ENCODE measurements at places on chromosomes 12 and 14. TPM values are rescaled to one million over a fixed set of nuclear protein-coding genes. Genes with fewer than 3 reads are reported as not detected.

The PAPLN gene
- total RNA-seq: 0.35 TPM

The KLRG1 gene
- total RNA-seq: 0.15 TPM

The MED13L gene
- 71.6 TPM for total RNA-seq

The OTUB2 gene
- 7.7 TPM for total RNA-seq

The DBX2 gene
- total RNA-seq: not detected

The KRT71 gene
- not detected for total RNA-seq

The PLA2G1B gene
- total RNA-seq: not detected

The TNS2 gene
- total RNA-seq: 13.1 TPM

The CLEC4D gene
- total RNA-seq: not detected

- H3K36me3 ChIP-seq: no peaks in the 10 kb centered on the region
- peaks cover 29% of the 10 kb centered on the region for H3K4me1 ChIP-seq
- H3K4me3 ChIP-seq: no peak overlapping the region
- peak; percentile 73 for DNase-seq
- H3K27me3 ChIP-seq: no peaks in the 10 kb centered on the region
These were observed 98.4 kb downstream of the EFCAB11 start for GRCh38 chr14:89855961-89856656.

DNA sequence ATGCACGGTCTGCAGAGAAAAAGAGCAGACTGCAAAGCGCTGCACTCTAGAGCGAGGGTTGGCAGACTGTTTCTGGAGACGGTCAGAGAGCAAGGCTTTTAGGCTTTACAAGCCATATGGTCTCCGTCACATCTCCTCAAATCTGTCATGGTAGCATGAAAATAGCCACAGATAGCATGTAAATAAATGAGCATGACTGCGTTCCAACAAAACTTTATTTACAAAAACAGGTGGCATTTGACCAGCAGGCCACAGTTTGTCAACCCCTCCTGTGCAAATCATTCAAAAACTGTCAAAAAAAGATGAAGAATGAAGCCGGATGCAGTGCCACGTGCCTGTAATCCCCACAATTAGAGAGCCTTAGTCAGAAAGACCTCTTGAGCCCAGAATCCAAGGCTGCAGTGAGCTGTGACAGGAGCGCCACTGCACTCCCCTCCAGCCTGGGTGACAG is 18.9 kb downstream of the SYNE3 start:
- H3K4me1 ChIP-seq: peaks cover 12% of the 10 kb centered on the region
- DNase-seq: no peak
- H3K27me3 ChIP-seq: no peaks in the 10 kb centered on the region
- no peak overlapping the region for H3K27ac ChIP-seq
- H3K36me3 ChIP-seq: no peaks in the 10 kb centered on the region

GRCh38 chr12:106358396-106359241 is 1.1 kb downstream of the POLR3B start:
- H3K36me3 ChIP-seq: 0 out of 2 replicates have a peak, but pooled peaks cover 5% of the 10 kb centered on the region
- H3K27ac ChIP-seq: peak overlapping the region; percentile 70
- peak overlapping the region; percentile 82 for H3K4me3 ChIP-seq
- DNase-seq: no peak

DNA sequence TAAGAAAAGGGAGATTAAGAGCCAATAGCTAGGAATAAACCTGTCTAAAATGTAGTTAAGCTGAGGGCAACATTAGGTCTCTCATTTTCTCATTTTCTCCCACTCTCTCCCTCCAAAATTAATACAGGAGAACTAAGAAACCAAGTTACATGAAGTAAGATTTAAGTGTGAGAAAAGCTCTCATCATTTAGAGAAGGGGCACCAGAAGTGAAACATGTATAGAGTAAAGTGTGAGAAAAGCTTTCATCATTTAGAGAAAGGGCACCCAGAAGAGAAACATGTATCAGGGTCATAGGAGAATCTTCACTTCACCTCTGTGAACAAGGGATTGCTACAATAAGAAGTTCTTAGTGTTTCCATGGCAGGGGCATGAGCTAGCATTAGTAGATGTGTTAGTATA is 132.4 kb upstream of the CNTN1 start:
- DNase-seq: no peak
- H3K27ac ChIP-seq: no peak overlapping the region
- H3K4me3 ChIP-seq: no peak overlapping the region
- no peaks in the 10 kb centered on the region for H3K27me3 ChIP-seq
- H3K4me1 ChIP-seq: no peaks in the 10 kb centered on the region

- H3K4me1 ChIP-seq: no peaks in the 10 kb centered on the region
- no peaks in the 10 kb centered on the region for H3K27me3 ChIP-seq
- H3K36me3 ChIP-seq: no peaks in the 10 kb centered on the region
- H3K4me3 ChIP-seq: no peak overlapping the region
- no peak overlapping the region for H3K27ac ChIP-seq
These were observed 40.9 kb downstream of the DEGS2 start for GRCh38 chr14:100118396-100119011.

DNA sequence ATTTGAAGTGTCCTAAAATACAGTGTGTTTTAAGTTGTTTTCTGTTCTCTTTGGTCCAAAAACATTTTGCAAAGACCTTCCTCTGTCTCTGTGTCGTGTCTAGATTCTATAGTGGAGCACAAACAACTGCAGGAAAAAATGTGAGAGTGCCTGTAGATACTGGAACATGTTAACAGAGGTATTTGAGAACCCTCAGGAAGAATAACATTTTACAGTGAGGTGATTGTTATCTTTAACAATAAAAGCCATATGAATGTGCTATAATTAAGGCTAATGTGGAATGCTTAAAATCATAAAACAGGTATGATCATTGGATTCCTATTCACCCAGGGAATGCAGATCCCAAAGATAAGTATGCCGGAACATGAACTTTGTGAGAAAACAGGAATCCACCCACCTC is 98.0 kb downstream of the SAMD4A start:
- DNase-seq: peak; percentile 81
- H3K4me3 ChIP-seq: no peak overlapping the region
- peaks cover 47% of the 10 kb centered on the region for H3K4me1 ChIP-seq
- no peaks in the 10 kb centered on the region for H3K27me3 ChIP-seq
- peak overlapping the region; percentile 56 for H3K27ac ChIP-seq

DNA sequence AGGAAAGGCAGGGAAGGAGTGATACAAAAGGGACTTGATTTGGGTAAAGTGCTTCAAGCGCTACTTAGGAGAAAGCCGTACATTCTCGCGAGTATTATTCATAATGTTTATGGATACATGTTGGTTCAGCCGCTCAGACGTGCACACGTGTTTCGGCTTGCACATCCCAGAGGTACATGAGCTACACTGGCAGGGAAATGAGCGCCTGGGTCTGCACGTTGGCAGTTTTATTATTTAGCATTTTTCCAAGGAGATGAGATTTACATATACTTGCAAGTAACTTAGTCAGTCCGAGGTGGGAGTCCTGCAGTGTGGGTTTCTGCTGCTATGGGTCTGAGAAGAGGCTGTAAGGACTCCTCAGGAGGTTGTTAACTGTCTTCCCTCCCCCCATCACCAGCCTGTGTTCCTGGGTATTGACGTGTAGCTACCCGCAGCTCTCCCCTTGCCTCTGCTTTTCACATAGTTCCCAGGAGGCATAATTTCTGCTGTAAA is 1.5 kb downstream of the PRKCH start:
- peak overlapping the region; percentile 44 for H3K27ac ChIP-seq
- peak; percentile 89 for DNase-seq
- H3K27me3 ChIP-seq: no peaks in the 10 kb centered on the region
- H3K4me1 ChIP-seq: peaks cover 23% of the 10 kb centered on the region

DNA sequence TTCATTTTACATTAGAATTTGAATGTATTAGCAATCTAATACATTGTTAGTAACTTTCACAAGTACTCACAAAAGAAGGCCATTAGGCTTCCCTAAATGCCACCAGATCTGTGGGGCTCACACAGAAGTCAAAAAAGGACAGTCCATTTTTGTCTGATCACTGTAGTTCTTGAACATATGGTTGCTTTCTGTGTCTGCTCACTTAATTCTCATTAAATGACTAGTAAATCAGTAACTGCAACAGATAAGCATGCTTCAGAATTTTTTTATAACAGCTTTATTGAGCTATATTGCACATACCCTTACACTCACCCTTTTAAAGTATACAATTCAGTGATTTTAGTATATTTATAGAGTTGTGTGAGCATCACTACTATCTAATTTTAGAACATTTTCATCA is 71.4 kb downstream of the DENND5B start:
- no peak for DNase-seq
- H3K4me1 ChIP-seq: peaks cover 47% of the 10 kb centered on the region
- H3K27me3 ChIP-seq: no peaks in the 10 kb centered on the region
- H3K4me3 ChIP-seq: peak overlapping the region; percentile 16
- H3K36me3 ChIP-seq: no peaks in the 10 kb centered on the region

- H3K36me3 ChIP-seq: no peaks in the 10 kb centered on the region
- no peak for DNase-seq
- H3K27ac ChIP-seq: no peak overlapping the region
These were observed 520.7 kb downstream of the NRXN3 start for GRCh38 chr14:78690836-78691235.

DNA sequence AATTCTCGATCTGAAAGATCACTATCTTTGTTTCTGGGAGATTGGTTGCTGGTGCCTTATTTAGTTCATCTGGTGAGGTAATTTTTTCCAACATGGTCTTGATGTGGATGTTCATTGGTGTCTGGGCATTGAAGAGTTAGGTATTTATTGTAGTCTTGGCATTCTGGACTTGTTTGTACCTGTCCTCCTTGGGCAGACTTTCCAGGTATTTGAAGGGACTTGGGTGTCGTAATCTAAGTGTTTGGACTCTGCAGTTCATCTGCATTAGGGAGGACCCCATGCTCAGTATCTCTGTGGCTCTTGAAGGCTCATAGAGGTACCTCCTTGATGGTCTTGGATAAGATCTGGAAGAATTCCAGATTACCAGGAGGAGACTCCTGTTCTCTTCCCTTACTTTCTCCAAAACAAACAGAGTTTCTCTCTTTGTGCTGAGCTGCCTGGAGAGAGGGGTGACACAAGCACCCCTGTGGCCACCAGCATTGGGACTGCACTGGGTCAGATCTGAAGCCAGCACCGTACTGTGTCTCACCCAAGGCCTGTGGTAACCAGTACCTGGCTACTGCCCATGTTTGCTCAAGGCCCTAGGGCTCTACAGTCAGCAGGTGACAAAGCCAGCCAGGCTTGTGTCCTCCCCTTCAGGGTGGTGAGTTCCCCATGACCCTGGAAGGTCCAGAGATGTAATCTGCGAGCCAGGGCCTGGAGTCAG is 5.3 kb downstream of the A2ML1 start:
- no peak overlapping the region for H3K27ac ChIP-seq
- no peak overlapping the region for H3K4me3 ChIP-seq
- H3K27me3 ChIP-seq: no peaks in the 10 kb centered on the region
- H3K4me1 ChIP-seq: peaks cover 3% of the 10 kb centered on the region
- H3K36me3 ChIP-seq: no peaks in the 10 kb centered on the region

DNA sequence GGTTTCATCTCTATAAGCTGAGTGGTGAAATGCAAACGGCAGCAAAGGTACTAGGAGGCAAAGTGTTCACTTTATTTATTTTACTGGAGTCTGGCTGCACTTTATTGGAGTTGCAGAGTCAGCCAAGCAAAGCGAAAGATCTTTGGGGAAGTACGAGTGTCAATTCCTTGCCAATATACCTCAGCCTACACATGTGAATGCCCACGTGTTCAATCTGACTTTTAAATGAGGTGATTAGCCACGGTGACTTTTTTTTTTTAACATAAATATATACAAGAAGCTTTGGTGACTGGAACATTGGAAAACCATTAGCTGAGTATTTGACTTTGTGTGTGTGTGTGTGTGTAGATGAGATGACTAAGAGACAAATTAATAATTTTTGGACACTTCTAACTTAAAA is 178.8 kb downstream of the NTS start:
- no peak overlapping the region for H3K27ac ChIP-seq
- H3K4me3 ChIP-seq: no peak overlapping the region
- no peak for DNase-seq

- DNase-seq: no peak
- peaks cover 27% of the 10 kb centered on the region for H3K4me1 ChIP-seq
- peaks cover 47% of the 10 kb centered on the region for H3K27me3 ChIP-seq
- H3K27ac ChIP-seq: no peak overlapping the region
These were observed 188.4 kb upstream of the OTX2 start for GRCh38 chr14:56998728-56999127.

DNA sequence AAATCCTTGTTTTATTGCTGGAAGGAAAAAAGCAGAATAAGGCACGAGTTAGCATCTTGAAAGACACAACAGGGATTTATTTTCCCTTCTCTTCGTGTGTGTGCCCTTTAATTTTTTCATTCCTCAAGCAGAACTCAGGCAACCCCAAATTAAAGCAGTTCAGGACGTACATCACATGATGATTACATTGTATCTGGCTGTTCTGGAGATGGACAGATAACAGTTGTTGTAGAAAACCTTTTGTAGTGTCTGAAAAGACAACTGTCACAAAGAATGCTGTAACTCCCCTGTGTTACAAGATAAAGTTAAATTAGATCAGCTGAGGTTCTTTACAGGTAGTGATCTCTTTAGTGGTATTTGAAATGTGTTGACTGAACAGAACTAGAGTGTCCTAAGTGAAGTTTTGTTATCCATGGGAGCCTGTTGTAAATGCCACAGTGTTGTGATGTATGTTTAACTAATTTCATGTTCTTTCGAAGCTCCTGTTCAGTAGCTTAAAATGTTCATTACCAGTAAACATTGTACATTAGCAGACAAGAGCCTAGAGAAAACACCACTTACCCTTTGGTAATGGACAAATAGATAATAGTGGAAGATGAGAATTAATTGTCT is 58.5 kb downstream of the TMTC2 start:
- no peak overlapping the region for H3K27ac ChIP-seq
- H3K36me3 ChIP-seq: no peaks in the 10 kb centered on the region
- H3K27me3 ChIP-seq: no peaks in the 10 kb centered on the region
- peaks cover 8% of the 10 kb centered on the region for H3K4me1 ChIP-seq
- no peak for DNase-seq
- no peak overlapping the region for H3K4me3 ChIP-seq

DNA sequence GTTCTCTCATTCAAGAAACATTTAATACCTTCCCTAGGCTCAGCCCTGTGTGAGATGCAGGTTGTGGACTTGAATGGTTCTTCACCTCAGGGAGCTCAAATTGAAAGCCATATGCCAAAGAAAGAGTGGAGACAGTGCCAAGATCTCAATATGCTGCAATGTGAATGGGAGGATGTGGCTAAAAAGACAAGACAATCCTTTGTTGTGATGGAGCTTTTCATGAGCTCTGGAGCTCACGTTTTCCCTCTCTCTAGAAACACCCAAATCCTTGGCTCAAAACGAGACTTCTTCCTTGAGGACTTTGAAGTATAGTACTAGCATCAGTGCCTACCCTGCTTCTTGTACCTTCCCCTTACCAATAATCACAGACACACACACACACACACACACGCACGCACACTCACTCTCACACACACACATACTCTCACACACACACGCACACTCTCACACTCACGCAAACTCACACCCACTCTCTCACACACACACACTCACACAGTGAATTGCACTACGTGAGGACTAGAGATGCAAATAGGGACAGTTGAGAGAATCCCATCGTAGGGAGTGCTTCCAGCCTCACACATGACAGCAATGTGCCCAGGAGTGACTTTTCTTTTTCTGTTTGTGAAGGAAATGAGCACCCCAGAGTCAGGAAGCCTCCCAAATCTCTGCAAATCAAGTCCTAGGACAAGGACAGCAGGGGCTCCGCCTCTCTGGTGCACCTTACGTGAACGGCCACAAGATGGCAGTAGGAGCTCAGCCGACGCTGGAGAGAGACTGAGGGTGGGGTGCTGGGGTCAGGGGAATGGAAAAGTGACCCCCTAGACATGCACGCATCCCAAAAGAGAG is 231.4 kb downstream of the PCNX1 start:
- DNase-seq: peak; percentile 80
- H3K36me3 ChIP-seq: no peaks in the 10 kb centered on the region

GRCh38 chr14:63662776-63663175 is 21.1 kb upstream of the WDR89 start:
- no peak for DNase-seq
- H3K4me1 ChIP-seq: peaks cover 7% of the 10 kb centered on the region
- H3K27ac ChIP-seq: no peak overlapping the region
- no peaks in the 10 kb centered on the region for H3K27me3 ChIP-seq
- H3K4me3 ChIP-seq: no peak overlapping the region
